ENCODE measurements at places on chromosomes 1 and 21.

- no peak for DNase-seq
Measured at GRCh38 chr1:197862221-197862620, 40.2 kb upstream of the C1orf53 start.

GRCh38 chr1:98177751-98178150, 256.9 kb upstream of the DPYD start:
- no peak for DNase-seq

GRCh38 chr1:44707959-44708831, 22.8 kb downstream of the RNU5D-1 start:
- DNase-seq: no peak

- DNase-seq: no peak
Measured at GRCh38 chr1:209613400-209614150, 30.1 kb downstream of the CAMK1G start.

- DNase-seq: no peak
Measured at GRCh38 chr1:223711173-223711572, 1.2 kb upstream of the CAPN2 start.

DNA sequence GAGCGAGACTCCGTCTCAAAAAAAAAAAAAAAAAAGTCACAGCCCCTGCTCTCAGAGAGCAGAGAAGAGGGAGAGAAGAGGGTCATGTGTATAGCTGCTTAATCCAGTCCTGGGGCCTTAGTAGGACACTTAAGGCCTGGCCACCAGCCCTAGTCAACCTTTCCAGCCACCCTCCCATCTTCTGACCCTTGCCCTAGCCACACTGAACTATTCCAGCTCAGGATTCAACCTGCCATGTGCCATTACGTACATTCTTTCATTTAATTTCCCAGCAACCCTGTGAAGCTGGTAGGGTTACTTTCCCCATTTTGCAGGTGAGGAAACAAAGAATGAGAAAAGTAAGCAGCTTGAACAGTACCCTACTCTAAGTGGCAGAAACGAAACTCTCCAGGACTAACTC, 9.0 kb downstream of the FOXO6 start:
- DNase-seq: no peak

DNA sequence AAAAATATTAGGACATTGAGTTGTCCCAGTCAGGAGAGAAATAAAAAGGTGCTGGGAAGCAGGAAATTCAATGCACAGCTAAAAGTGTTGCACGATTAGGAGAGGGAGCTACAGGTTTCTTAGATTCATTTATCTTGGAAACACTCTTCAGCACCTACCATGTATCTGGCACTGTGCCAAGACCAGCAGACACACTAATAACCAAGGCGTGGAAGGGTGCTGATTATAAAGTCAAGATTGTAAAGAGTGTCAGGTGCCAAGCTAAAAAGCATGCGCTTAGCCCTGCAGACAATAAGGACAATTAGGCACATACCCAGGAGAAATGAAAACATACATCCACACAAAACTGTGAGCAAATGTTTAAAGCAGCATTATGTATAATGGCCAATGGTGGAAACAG, 129.9 kb downstream of the DSCAM start:
- no peak for DNase-seq

DNA sequence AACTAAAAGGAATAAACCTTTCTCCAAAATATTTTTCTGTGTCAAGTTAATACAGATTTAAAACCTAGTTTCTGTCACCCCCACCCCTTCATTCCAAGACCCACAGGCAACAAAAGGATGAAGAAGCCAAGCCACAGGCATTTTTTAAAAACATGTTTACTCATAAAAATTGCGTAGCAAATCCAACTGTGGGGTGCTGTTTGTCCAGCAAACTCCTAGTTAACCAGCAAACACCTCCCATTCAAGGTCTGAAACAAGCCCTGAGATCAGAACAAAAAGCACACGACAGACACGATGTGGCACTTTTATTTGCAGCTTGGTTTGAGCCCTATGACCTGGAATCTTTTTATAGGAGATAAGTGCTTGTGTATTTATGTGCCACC, 149.9 kb upstream of the CAMK1G start:
- no peak for DNase-seq

GRCh38 chr1:41726899-41727748, 191.6 kb downstream of the HIVEP3 start:
- no peak for DNase-seq

- DNase-seq: no peak
Measured at GRCh38 chr1:17370618-17371017, 1.4 kb upstream of the PADI6 start.

GRCh38 chr21:36403713-36404112, 18.5 kb downstream of the CHAF1B start:
- no peak for DNase-seq

GRCh38 chr1:12416744-12417143, 186.9 kb downstream of the VPS13D start:
- DNase-seq: no peak

GRCh38 chr1:205676597-205676996, 3.7 kb downstream of the SLC45A3 start:
- no peak for DNase-seq

GRCh38 chr1:2091611-2092604, 41.7 kb downstream of the PRKCZ start:
- peak; percentile 31 for DNase-seq

DNA sequence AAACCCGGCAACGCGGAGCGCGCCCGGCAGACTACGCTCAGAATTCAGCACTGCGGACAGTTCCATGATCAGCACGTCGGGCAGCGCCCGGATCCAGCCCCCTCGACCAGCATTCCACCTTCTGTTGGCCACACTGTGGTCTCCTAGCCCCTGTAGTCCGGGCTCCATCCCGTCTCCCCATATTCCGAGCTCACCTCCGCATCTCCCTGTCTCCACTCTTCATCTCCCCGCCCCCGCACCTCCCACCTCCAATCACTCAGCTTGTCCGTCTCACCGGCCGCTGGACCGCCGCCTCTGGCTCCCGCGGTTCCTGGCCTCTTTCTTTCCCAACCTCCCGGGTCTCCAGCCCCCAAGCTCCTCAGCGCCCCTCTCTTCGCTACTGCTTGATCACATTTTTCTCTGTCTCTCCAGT, 500 bp downstream of the EPHA10 start:
- no peak for DNase-seq

DNA sequence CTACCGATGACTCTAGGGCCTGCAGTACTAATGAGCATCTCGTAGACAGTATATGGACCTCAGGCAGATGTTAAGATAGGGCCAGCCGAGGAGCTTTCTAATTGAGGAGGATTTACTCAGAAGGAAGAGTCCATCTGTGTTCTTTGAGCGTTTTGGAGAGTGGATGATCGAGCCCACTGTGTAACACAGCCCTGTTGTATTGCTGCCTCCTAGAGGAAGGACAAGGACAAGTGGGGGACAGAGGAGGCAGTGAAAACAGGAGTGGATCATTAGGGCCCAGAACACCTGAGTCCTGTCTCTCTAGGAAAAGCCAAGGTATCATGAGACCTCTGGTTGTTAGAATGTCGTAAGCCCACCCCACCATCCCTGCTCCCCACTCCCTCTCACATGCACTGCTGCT, 62.9 kb downstream of the TBX19 start:
- no peak for DNase-seq

DNA sequence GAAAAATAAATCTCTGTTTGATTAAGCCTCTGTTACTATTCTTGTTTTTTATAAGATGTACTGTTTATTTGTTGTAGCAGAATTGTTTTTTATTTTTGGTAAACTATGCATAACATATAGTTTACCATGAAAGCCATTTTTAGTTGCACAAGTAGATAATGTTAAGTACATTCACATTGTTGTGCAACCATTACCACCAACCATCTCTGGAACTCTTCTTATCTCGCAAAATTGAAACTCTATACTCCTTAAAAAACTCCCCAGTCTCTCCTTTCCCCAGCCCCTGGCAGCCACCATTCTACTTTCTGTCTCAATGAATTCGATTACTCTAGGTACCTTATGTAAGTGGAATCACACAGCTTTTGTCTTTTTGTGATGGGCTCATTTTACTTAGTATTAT, 27.4 kb upstream of the UHMK1 start:
- no peak for DNase-seq

GRCh38 chr21:45122432-45123132, 48.2 kb downstream of the ADARB1 start:
- DNase-seq: no peak

- no peak for DNase-seq
Measured at GRCh38 chr21:30044447-30045064, 104.8 kb upstream of the GRIK1 start.

GRCh38 chr1:26500488-26501175, 28.4 kb downstream of the HMGN2 start:
- DNase-seq: peak; percentile 91

DNA sequence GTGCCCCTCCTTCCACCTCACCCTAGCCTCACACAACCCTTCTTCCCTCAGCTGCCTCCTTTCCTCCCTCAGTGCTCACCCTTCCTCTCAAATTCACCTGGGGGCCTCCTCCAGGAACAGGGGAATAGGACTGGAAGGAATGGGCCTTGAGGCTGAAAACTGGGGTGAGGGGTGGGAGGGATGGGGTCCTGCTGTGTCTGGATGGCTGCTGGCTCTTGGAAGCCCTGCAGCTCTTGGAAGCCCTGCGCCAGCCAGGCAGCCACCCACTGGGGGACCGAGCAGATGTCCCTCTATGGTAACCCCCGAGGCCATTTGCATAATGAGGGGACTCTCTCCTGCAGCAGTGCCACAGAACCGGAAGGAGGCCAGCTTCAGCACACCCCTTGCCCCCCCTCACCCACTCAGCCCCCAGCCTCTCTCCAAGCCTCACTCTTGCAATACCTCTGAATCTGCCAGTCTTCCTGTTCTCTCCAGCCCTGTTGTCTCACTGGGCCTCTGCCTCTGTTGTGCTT, 85.2 kb downstream of the KIRREL1 start:
- no peak for DNase-seq

DNA sequence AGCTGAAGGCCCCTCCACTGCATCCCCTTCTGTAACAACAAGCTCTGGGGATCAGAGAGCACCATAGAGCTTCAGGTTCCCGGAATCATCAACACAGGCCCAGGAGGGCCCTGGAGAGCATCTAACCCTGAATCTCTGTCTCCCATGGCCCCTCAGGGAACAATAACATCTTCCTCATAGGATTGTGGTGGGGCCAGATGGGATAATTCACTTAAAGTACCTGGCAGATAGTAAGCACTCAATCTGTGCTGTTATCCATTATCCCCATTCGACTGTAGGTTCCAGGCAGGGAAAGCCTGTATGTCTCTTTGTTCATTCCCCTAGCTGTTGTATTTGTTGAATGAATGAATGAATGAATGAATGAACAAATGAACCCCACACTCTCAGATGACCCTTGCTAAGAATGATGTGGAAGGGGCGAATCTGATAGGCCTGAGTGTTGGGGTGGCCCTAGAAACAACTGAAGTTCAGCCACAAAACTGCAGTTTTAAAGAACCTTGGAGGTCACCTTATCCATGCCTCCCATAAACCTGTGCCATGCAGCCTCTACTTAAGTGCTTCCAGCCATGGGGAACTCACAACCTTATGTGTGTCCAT, 14.5 kb downstream of the LAPTM5 start:
- DNase-seq: no peak

DNA sequence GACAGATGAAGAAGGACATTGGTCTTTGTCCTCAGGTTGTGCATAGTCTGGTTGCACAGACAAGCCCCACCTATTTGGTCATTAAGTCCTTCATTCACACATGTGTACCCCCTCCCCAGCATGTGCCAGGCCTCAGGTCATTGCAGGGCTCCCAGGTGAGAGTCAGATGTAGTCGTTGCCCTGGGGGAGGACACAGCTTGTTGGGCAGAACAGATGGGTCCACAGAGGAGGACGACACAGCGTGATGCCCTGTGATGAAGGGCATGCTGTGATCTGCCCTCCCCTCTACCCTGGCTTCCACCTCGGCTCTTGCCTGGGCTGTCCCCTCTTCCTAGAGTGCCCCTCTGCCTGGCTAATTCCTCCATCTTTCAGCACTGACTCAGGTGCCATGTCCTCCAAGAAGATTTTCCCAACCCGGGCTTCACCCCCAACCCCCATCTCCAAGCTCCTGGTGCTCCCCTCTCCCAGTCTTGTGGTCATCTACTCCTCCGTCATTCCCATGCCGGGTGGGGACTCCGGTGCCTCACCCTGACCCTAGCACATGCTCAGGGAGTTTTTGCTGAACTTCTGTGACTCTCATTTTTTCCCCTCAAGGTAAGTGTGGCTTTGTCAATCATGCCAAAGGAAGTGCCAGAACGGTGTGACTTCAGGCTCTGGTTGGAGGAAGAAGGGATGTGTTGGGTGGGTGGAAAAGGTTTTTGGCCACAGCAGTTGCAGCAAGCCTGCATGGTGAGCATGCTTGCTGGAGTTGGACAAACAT, 220.5 kb downstream of the FOXD2 start:
- DNase-seq: no peak

GRCh38 chr21:38205940-38206339, 50.9 kb upstream of the KCNJ15 start:
- DNase-seq: no peak

GRCh38 chr1:25703041-25703440, 86.5 kb downstream of the MAN1C1 start:
- no peak for DNase-seq

DNA sequence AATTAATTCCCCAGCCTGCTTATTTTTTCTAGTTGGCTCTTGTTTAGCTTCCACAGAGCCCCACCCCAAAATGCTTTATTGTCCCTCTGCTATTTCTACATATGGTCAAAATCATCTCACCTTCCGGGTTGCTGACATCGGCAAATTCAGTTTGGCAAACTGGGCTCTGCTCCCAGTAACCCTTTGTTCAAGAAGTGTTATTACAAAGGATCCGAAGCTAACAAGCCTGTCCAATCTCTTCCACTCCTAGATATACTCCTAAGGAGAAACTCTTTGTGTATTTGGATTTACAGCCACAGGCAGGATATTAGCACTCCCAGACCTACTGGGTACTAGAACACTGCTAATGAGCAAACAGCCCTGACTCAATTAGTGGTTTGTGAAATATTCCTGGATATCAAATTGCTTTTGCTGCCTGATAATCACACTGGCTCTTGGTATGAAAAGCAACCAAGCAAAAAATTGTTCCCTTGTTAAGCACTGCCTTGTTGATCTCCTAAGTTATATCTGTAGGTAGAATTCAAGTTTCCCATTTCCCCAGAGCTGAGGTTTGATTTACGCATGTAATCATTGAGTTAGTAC, 4.0 kb downstream of the JUN start:
- no peak for DNase-seq

GRCh38 chr1:15956150-15956549, 19.8 kb downstream of the ZBTB17 start:
- no peak for DNase-seq

DNA sequence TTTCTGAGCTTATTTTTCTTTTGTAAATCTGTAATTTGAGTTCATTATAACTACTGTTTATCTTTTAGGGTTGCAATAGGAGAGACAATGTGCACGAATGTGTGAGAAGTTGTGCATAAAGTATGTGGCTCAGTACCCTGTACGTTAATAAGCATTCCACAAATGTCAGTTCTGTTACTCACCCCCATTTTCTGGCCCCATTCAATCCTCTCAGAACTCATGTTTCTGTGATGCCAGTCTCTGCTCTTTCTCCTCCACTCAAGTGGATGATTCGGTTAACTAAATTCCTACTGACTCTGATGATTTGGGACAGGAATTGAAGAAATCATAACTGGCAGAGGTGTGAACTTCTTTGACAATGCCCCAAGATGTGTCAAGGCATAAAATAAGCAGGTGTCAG, 10.2 kb upstream of the DMRTB1 start:
- no peak for DNase-seq

All from activated T-cell treated with anti-CD3 and anti-CD28 coated beads for 1 hour (primary cell).